Activated CD8-positive, alpha-beta memory T cell treated with anti-CD3 and anti-CD28 coated beads for 36 hours (primary cell): ENCODE measurements at places on chromosomes 1 and 21. TPM values are rescaled to one million over a fixed set of nuclear protein-coding genes. Genes with fewer than 3 reads are reported as not detected.

GJA4 gene
- not detected for total RNA-seq

DNAJC6 gene
- 5.6 TPM for total RNA-seq

ADAMTSL4 gene
- not detected for total RNA-seq

CCDC28B gene
- total RNA-seq: 20.6 TPM

GREM2 gene
- total RNA-seq: not detected

C4BPB gene
- total RNA-seq: 0.65 TPM

SEC16B gene
- not detected for total RNA-seq

MIB2 gene
- 40.5 TPM for total RNA-seq

ZBTB8B gene
- not detected for total RNA-seq

CCDC181 gene
- 0.57 TPM for total RNA-seq

ANKRD45 gene
- not detected for total RNA-seq

PTGFR gene
- not detected for total RNA-seq

NOTCH2NLA gene
- total RNA-seq: 15.0 TPM

HRNR gene
- total RNA-seq: not detected

RGS7 gene
- total RNA-seq: not detected

VSIG8 gene
- not detected for total RNA-seq

GPR37L1 gene
- not detected for total RNA-seq

PTAFR gene
- total RNA-seq: 0.21 TPM

LCE2A gene
- not detected for total RNA-seq

RASAL2 gene
- total RNA-seq: not detected

PRRX1 gene
- not detected for total RNA-seq

EEIG2 gene
- total RNA-seq: 14.1 TPM

DNAH14 gene
- 0.42 TPM for total RNA-seq

BRINP3 gene
- total RNA-seq: not detected

FRRS1 gene
- 3.0 TPM for total RNA-seq

SLAMF9 gene
- not detected for total RNA-seq

GJA8 gene
- not detected for total RNA-seq

PODN gene
- not detected for total RNA-seq

KCNQ4 gene
- 0.17 TPM for total RNA-seq

TMCO1 gene
- total RNA-seq: 102 TPM

C1orf226 gene
- total RNA-seq: not detected

TDRD10 gene
- not detected for total RNA-seq
